ENCODE measurements at places on chromosomes 4 and X.

GRCh38 chrX:97844943-97845342 lies 961.2 kb downstream of the RPA4 start:
- DNase-seq: no peak

GRCh38 chr4:6420036-6420435 lies 52.4 kb downstream of the PPP2R2C start:
- no peak for DNase-seq

DNA sequence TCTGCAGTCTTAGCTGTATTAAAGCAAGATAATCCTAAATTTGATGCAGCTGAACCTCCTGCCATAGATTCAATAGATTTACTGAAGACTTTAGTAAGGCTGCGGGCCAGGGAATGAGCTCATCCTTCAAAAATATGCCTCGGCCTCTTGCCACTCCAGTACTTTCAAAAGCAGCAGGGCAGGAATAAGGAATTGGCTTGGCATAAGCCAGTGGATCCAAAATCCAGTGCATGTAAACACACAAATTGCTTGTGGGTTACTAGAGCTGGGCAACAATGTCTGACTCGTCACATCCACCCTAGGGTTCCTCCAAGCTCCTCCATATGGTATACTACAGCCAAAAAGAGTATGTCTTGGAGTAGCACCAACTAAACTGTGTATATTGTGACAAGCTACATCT lies 165.0 kb downstream of the AMELX start:
- no peak for DNase-seq

DNA sequence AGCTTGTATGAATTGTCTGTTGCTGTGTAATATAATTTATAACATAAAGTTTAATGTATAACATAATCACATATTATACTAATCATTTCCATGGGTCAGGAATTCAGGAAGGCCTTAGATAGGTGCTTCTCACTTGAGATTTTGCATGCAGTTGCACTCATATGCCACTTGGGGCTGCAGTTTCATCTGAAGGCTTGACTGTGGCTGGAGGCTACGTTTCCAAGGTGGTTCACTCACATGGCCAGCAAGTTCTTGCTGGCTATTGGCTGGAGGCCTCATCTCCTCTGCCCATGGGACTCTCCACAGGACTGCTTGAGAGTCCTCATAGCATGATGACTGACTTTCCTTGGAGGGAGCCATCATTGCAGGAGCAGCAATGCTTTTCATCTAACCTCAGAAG lies 53.4 kb upstream of the STX18 start:
- DNase-seq: no peak

GRCh38 chrX:104195013-104195412 lies 28.8 kb downstream of the FAM199X start:
- DNase-seq: no peak

DNA sequence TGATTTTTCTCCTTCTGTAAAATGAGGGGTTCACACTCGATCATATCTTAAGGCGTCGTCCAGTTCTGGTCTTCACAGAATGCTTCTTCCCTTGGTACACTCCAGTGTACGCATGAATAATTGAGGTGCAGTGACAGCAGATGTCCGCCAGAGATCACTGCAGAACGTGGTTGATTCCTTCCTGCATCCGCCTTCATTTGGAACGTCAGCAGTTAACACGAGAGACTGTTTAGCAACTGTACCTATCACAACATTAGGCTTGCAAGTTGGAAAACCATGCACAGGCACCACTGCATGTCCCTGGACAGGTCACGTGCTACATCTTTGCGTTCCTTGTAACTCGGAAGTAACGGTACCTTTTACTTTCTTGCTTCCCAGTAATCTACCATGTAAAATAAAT lies 66.0 kb upstream of the GEMIN8 start:
- DNase-seq: no peak

DNA sequence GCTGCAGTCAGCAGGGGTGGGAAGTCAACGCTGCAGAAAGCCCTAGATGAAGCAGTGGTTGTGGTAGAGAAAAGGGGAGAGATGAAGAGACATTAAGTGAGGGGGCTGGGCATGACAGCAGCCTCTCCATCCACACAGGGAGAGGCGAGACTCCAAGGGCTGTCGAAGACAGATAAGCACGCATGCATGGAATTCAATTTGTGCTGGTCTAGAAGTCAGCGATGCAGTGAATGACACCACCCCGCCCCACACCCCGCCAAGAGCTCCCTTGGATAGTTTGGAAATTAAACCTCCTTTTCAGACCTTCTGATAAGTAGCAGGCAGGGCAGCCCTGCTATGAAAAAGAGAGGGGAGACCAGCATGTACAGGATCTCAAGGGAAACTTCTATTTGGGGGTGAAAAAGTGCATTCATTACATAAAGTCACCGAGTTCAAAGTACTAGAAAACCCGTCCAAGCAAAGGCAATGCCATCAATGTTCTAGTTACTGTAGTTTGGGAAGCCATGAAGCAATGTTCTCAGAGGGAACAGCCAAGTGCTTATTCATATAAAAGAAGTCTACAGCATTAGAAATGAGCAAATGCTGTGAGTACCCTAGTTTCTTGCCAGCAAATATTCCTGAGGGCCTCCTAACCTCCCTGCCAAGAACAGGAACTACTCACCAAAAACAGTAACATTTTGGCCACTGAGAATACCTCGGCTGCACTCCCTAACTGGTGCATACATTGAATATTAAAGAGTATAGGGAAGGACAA lies 152.3 kb upstream of the ANXA10 start:
- DNase-seq: no peak

DNA sequence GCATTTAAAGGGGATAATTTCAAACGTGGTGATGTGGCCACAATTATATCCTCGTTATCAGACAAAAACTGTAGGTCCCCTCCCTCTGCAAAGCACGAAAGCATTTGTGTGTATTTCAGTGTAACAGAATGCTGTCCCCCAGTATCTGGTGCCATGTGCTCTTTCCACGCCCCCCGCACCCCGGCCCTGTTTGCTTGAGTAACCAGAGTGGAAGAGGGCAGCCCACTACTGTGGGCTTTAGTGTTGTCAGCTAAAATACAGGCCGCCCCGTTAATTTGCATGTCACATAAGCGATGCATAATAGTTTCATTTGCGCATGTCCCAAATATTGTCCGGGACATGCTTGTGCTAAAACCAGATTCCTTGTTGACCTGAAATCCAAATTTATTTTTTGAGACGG lies 110.1 kb downstream of the PHKA2 start:
- no peak for DNase-seq

DNA sequence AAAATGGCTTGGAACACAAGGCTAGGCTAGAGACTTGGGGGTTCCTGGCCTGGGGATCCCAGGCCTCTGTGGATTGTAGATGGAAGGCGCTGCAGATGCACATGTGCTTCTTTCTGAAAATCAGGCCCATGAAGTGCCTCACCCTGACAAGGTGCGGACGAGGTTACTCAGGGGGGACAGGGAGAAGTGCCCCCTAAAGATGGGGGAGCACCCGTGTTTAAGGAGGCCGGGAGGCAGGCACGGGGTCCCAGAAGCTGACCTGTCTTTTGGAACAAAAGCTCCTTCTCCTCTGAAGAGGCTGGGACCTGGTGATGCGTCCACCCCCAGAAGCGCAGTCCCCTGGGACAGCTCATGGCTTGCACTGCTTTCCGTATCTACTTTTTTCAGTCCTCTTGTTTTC lies 2.4 kb downstream of the PDZD4 start:
- no peak for DNase-seq

GRCh38 chr4:180832073-180832472 lies 1411.1 kb upstream of the TENM3 start:
- DNase-seq: no peak

DNA sequence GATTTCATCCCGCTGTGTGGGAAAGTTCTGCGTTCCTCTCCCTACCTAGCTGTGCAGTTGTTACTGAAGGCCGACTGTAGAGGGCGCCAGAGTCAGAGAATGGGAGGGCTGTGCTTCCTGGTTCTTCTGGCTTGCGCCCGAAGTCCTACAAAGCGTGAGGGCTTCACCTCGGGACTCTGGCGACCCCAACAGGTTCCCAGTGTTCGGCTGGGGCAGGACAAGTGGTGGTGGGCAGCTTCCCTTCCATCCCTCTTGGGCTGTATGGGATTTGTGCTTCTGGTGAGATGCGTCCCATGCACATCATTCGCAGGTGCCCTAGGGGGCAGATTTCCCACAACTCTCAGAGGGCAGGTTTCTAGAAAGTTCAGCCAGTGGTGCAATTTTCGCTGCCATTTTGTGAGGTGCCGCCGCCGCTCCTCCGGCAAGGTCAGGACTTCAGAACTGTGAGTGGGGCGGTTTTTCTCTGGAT lies 27.3 kb downstream of the CT45A1 start:
- DNase-seq: peak; percentile 9

- no peak for DNase-seq
Measured at GRCh38 chr4:24889991-24890390, 22.9 kb downstream of the CCDC149 start.

DNA sequence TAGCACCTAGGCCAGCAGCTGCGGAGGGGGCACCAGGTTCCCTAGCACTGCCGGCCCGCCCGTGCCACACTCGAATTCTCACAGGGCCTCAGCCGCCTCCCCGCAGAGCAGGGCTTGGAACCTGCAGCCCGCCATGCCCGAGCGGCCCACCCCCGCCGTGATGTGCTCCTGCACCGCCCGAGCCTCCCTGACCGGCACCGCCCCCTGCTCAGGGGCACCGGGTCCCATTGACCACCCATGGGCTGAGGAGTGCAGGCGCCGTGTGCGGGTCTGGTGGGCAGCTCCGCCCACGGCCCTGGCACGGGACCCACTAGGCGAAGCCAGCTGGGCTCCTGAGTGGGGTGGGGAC lies 35.4 kb upstream of the ENPP6 start:
- no peak for DNase-seq

GRCh38 chr4:24053934-24054333 lies 164.1 kb upstream of the PPARGC1A start:
- DNase-seq: no peak

DNA sequence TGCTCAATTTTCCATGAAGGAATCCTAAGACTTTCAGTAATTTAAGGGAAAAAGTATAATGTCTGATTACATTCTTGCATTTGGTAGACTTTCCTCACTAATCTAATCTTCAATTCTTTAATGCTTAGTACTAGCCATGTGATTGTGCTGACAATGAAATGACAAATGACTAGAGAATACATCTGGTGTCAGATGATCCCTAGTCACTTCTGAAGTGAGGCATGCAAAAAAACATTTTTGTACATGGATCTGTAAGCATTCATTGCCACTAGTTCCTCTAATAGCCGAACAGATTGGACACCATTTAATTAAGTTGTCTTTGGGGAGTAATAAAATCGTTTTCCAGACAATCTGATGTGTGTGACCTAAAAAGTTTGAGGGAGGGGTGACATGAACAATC lies 62.7 kb upstream of the NRK start:
- DNase-seq: no peak

- no peak for DNase-seq
Measured at GRCh38 chrX:43108828-43109227, 330.9 kb upstream of the PPP1R2C start.

DNA sequence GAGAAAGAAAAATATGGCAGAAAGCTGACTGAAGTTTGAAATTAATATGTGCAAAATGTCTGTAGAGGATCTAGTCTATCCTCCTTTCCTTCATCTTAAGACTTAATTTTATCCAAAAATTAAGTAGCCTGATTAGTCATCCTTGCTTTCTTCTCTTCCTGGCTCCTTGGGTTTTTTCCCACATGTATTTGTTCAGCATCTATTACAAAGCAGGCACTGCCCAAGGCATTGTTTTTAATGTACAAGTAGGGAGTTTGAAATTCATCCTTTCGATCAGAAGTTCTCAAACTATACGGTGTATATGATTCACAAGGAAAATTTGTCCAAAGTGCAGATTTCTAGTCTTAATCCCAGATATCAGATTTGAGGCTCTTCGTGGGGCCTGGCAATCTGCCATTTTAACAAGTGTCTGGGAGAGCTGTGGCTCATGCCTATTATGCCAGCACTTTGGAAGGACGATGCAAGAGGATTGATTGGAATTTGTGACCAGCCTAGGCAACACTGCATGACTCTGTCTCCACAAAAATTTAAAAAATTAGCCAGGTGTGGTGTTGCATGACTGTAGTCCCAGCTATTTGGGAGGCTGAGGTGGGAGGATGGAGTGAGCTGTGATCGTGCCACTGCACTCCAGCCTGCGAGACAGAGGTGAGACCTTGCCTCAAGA lies 19.4 kb upstream of the YTHDC1 start:
- DNase-seq: no peak

GRCh38 chr4:16136311-16136710 lies 52.5 kb upstream of the PROM1 start:
- no peak for DNase-seq

DNA sequence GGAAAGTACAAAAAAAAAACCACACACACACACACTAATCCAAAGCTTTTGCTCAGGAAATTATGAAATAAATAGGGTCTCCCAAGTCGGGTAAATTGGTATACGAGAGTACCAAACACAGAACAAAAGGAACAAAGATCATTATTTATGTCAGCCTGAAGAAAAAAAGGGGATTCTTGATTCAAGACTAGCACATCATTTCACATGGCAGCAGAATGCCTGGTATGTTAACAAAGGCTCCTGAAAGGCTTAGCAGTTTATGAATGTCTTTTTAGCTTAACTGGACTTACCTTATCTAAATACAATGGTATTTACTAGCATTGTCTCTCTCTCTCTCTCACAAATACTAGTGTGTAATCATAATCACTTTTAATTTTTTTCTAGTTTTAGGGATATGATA lies 11.3 kb downstream of the RAP2C start:
- DNase-seq: no peak

- no peak for DNase-seq
Measured at GRCh38 chrX:154022108-154022507, 2.4 kb upstream of the IRAK1 start.

DNA sequence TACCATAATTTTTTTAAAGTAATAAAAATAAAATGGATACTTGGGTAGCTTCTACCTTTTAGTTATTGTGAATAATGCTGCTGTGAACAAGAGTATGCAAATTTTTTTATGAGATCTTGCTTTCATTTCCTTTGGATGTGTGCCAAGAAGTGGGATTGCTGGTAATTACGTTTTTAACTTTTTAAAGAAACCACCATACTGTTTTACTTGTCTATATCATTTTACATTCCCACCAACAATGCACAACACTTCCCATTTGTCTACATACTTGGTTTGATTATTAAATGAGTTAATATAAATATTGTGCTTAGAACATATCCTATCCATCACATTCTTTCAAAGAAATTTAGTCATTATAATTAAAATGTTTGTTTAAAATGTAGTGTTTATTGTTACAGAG lies 3.9 kb upstream of the SULT1B1 start:
- no peak for DNase-seq

DNA sequence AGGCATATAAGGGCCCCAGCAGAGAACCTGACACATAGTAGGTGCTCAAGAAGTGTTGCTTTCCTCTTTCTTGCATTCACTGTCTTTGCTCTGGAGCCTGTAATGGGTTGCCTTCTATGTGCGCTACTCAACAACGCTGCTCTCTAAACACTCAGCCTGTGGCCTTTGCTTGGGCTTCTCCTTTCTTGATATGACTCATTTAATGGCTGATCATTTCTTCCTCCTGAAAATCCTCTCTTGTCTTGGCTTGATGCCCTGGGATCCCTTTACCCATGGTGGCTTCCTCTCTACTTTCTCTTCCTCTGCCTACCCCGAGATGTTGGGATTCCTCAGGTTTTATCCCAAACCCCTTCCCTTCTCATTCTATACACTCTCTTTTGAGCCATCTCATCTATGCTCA lies 19.9 kb upstream of the PJA1 start:
- DNase-seq: no peak

- no peak for DNase-seq
Measured at GRCh38 chrX:37287741-37288444, 61.3 kb upstream of the PRRG1 start.

- DNase-seq: no peak
Measured at GRCh38 chr4:56768763-56769162, 52.7 kb downstream of the SPINK2 start.
